ENCODE measurements at places on chromosomes 6 and 20. TPM values are rescaled to one million over a fixed set of nuclear protein-coding genes. Genes with fewer than 3 reads are reported as not detected.

The NOX3 gene
- total RNA-seq, result not detected

DNA sequence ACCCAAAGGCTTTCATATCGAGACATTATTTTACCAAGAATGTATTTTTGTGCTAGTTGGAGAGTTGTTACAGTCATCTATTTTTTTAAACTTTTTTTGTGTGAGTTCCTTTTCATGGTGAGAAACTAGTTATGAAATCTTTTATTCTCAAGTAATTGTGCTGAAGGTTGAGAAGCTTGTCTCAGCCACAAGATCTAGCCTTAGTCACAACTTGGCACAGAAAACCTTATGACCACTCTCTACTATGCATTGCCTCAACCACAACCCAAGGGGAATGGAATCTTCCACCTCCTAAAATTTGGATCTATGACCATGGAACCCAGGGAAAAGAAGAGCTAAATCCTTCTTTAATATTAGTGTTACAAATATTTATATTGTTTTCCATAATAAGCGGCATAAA is 58.5 kb downstream of the HS3ST5 start:
- DNase-seq, result peak; percentile 18

DNA sequence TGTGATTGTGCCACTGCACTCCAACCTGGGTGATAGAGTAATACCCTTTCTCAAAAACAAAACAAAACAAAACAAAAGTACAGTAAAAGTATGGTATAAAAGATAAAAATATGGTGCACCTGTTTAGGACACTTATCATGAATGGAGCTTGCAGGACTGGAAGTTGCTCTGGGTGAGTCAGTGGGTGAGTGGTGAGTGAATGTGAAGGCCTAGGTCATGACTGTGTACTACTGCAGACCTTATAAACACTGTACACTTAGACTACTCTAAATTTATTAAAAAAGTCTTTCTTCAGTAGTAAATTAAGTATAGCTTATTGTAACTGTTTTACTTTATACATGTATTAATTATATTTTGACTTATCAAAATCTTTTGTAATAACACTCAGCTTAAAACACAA is 46.0 kb downstream of the ZFP64 start:
- no peak for DNase-seq

GRCh38 chr20:341682-342081 is 5.2 kb upstream of the NRSN2 start:
- peak; percentile 93 for DNase-seq

The RHAG gene
- not detected for total RNA-seq

- DNase-seq, result no peak
Measured at GRCh38 chr6:14067656-14068055, 49.9 kb upstream of the CD83 start.

DNA sequence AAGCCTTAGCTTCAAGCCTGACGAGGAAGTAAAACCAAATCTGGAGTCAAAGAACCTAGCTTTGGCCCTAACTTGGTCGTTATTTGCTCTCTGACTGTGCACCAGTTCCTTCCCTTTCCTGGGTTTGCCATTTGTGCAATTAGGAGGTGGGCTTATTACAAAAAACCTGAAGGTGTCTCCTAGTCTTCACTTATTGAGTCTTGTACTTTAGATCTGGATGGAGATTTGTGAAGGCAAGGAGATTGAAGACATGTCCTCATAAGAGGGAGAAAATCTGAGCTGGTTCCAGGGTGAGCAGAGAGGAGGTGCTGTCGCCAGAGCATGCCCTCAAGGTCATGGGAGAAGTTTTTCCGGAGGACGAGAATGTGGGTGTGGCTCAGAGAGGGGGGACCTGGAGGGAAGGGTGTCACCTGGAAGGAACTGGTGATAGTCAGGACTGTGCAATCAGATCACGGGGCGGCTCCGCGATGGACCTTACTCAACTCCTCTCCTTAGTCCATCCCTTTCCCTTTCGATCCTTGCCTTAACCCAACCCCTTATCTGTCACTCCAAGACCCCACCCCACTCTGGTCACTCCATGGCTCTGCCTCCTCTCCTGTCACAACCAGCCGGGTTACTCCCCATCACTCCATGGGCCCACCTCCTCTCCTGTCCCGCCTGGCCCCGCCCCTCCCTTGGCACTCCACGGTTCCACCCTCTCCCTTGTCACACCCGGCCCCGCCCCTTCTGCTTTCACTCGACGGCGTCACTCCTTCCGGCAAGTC is 588 bp upstream of the ACSS2 start:
- peak; percentile 98 for DNase-seq

GRCh38 chr6:100209323-100210136 is 215.5 kb upstream of the MCHR2 start:
- DNase-seq, result no peak

DNA sequence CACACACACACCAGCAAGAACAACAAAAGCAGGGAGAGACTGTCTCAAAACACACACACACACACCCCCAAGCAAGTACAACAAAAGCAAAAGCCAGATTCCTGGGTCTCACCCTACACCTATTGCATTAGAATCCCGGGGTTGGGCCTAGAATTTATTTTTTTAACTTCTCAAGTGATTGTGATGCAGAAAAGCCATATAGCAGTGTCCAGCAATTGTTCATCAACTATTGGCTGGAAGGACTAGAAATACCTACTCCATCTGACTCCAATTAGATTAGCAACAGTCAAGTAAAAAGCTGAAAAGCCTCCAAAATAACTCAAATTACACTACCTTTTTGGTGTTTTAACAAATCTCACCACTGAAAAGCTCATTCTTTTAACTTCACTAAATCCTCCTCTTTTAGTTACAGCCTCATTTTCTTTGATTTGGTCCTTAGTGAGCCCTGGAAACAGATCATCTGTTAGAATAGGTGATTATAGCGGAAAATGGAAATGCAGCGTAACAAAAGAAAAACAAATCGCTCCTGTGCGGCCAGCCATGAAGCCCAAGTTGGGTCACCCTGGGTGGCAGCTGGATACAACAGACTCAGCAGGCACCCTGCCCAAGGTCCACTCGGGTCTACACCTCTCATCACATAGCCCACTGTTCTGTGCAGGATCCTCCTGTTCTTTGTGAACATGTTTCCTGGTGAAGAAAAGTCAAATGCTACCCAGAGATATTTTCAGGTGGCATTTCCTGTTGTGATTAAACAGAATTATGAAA is 38.7 kb downstream of the STAU1 start:
- no peak for DNase-seq

GRCh38 chr6:121857551-121857950 is 422.1 kb downstream of the GJA1 start:
- no peak for DNase-seq

- no peak for DNase-seq
Measured at GRCh38 chr20:46992640-46993035, 98.0 kb downstream of the EYA2 start.

DNA sequence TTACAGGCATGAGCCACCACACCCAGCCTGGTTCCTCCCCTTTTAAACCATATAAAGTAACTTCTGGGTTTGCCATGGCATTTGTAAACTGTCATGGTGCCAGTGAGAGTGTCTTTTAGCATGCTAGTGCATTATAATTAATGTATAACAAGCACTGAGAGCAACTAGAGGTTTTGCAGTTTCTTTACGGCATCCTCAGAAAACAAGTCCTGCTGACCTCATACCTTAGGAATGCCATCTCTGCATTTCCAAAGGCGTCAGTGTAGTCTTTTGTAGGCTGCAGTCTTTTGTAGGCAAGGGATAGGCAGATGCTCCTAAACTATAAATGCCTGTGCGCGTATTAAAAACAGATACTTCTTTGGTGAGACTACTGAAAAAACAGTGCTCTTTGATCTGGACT is 75.0 kb upstream of the EZR start:
- peak; percentile 97 for DNase-seq

The ABHD16B gene
- total RNA-seq, result not detected

The EMILIN3 gene
- 0.04 TPM for total RNA-seq

The TMEM200A gene
- 51.2 TPM for total RNA-seq

GRCh38 chr6:92906385-92906784 is 513.0 kb downstream of the EPHA7 start:
- DNase-seq, result no peak

- no peak for DNase-seq
Measured at GRCh38 chr6:89302936-89303335, 12.2 kb downstream of the GABRR2 start.

- no peak for DNase-seq
Measured at GRCh38 chr20:44990425-44990824, 24.1 kb downstream of the STK4 start.

The COL9A3 gene
- 10.8 TPM for total RNA-seq

GRCh38 chr6:151352410-151353396 is 38.7 kb downstream of the ZBTB2 start:
- no peak for DNase-seq

DNA sequence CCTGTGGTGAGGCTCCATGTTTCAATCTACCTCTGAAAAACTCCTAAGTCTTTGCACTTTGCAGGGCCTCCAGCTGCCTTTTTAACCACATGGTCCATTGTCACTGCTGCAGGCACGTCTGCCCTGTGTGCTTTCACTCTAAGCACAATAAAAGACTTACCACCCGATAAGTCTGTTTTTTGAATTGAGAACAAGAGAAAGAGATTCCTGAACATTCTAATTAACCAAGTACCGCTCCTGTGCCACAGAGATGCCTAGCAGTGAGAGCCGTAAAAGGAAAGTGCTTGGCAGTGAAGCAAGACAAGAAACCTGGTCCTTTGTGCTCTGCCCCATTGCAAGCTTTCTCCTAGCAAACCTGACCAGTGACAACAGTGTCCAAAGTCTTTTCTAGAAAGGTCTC is 487.6 kb upstream of the FLRT3 start:
- DNase-seq, result no peak

DNA sequence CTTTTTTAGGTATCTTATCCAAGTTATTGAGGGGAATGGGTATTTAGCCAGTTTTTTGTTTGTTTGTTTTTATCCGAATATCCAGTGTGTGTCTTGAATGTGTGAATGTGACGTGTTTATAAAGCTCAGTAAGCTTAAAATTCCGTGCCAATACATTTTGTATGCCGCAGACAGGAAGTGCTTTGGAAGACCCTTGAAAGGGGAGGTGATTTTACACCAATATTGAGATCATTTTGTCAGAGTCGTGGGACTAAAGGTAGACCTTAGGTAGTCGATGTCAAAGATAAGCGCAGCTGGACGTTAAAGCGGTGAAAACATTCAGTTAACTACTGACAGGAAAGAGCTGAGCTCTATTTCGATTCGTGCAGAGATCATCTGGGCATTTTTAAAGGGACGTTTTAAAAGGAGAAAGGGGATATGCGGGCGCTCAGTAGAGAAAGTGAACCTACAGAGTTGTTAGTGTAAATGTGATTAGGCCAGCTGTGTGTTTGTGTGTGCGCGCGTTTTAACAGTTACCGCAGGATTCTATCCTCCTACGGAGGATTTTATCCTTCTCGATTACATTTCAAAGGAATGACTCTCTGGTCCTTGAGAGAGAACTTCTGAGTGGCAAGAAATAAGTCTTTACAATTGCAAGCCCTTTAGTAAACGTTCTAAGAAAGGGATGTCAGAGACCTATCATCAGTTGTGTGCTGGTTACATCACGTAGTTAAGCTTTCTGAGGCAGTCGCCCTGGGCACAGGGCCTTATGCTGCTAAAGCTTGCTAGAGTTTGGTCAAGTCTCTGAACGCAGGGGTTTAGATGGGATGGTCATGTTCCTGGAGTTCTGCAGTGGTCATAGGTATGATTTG is 625 bp upstream of the ECHDC1 start:
- no peak for DNase-seq

DNA sequence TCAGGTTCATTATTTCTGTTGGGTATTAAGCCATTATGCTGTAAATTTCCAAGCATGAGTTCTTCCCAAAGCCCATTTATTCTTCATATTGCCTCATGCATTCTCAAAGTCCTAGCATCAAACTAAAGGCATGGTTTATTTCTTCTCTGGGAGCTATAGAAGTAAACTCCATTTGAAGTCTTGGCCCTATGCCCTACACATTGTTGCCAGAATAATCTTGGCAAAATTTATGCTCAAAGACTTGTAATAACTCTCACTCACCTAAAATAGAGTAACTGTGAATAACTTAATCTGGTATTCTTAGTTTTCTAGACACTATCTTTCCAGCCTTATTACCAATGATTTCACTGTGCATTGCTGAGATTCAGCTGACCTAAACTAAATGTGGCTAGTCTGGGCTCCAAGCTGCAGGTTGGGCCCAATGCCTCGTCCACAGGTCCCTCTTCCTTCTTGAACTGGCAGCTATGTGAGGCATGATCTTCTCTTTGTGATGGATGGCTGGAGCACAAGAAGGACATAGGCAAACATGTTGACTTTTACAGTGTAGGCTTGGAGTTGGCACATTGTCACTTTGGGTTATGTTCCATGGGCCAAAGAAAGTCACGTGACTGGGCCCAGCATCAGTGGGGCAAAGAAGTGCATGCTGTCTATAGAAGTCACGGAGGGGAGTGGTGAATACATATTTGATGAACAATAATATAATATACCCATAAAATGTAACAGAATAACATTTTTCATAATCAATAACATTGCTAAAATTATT is 39.1 kb upstream of the ANKEF1 start:
- no peak for DNase-seq

The RIPOR2 gene
- total RNA-seq, result not detected

DNA sequence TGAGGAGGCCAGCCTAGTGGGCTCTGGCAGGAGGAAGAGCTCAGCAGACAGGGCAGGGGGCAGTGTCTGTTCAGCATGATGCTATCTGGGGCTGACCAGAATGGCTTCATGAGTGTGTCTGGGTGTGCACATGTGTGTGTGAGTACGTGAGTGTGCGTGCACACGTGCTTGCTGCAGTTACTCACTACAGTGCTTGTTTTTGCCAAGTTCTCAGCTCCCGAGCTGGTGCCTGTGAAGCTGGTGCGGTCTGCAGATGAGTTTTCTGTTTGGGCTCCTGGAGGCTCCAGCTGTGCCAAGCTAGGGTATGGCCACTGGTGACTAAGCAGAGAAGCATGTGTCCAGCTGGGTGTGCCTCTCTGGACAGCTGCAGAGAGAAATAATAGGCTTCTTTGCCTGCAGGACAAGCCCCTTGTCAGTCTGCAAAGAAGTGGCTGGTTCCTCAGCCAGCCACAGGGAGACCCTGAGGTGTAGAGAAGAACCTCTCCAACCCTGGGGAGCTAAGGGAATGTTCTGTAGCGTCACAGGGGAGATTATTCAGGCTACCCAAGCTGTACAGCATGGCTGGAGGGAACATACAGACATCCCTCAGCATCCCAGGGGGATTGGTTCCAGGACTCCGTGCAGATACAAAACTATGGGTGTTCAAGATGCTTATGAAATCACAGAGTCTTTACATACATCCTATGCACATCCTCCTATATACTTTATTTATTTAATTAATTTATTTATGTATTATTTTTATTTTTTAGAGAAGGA is 40.2 kb upstream of the FAM50B start:
- DNase-seq, result peak; percentile 83

GRCh38 chr20:1369970-1370369 is 22.9 kb downstream of the FKBP1A start:
- no peak for DNase-seq

DNA sequence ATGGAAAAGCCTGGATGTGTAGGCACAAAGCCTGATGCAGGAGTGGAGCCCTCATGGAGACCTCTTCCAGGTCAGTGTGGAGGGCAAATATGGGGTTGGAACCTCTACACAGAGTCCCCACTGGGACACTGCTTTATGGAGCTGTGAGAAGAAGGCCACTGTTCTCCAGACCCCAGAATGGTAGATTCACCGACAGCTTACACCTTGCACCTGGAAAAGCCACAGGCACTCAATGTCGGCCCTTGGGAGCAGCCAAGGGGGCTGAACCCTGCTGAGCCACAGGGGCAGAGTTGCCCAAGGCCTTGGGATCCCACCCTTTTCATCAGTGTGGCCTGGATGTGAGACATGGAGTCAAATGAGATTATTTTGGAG is 24.9 kb downstream of the NCR2 start:
- DNase-seq, result no peak

The VGLL2 gene
- not detected for total RNA-seq

- no peak for DNase-seq
Measured at GRCh38 chr20:17694767-17695166, 5.0 kb upstream of the BANF2 start.

Measured in foreskin keratinocyte (primary cell).